ENCODE measurements at places on chromosomes 2 and 18.

DNA sequence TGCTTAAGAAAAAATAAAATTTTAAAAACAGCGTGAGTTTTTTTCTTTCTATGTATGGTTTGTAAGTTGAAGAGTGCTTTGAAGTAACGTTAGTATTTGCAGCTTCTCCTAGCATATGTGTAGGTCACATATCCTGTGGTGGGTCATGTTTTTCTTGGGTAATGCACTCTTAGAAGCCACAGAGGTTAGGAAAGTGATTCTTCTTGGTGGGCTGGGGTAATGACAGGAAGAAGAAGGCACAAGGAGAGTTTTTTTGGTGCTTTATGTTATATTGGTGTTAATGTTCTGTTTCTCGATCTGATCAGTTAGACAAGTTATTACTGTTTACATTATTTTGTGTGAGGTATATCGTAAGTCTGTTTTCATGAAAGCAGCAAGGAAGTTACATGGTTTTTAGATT lies 109.0 kb downstream of the ICA1L start:
- DNase-seq, result peak; percentile 66

DNA sequence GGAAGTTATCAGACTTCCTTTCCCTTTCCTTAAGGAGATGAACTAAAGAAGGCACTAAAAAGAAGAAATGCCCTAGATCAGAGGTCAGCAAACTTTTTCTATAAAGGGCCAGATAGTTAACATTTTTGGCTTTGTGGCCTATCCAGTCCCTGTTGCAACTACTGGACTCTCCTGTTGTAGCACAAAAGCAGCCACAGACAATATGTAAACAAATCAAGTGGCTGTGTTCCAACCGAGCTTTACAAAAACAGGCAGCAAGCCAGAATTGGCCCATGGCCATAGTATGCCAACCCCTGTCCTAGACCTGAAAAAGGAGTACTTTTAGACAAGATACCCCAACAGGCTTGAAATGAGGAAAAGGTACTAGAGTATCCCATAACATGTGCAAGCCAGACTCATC lies 10.9 kb downstream of the NHEJ1 start:
- no peak for DNase-seq

GRCh38 chr18:2857491-2858131 lies 10.8 kb downstream of the EMILIN2 start:
- DNase-seq, result peak; percentile 15

- no peak for DNase-seq
Observed at GRCh38 chr2:223102450-223102849, 50.5 kb downstream of the KCNE4 start.

DNA sequence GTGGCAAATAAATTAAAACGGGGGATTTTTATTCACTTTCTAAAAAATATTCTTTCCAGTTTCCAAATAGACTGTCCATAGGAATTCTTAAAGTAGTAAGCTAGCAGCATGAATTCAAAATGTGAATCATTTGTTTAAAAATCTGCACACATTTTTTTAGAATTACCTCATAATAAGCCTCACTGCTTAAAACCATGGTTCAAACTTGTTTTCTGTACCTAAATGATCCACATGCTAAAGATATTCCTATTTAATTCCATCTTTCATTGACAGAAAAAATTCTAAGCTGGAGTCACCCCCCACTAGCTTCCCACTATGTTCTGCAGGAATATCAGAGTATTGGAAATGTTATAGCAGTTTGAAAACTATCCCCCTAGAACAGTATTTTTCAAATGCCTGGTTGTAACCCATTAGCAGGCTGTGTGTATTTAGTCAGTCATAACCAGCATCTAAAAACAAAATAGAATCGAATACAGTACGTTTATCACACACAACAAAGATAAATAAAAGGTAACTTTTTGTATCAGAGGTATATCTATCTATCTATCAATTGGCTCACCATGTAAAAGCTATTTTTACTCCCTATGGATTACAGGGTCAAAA lies 11.2 kb upstream of the IKZF2 start:
- DNase-seq, result no peak

- DNase-seq, result peak; percentile 70
Observed at GRCh38 chr18:63439334-63439733, 17.1 kb upstream of the VPS4B start.

- no peak for DNase-seq
Observed at GRCh38 chr2:60480089-60480773, 73.2 kb downstream of the BCL11A start.

- DNase-seq, result no peak
Observed at GRCh38 chr2:112710956-112711750, 9.7 kb upstream of the NT5DC4 start.

DNA sequence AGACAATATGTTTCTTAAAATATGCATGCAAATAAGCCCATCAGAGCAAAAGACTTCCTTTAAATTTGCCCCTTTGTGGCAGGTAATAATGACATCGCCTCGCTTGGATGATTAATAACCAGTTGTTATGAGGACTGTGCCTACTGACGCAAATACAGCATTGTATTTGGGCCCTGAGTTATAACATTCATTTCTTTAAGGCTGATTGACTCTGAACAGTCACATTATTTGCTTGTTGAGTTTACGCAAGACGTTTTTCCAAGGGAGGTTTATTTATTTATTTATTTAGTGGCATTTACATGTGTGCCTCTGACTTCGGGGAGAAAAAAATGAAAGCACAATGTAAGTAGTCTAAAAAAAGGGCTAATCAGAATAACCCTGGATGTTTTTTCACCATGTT lies 88.3 kb downstream of the SLC8A1 start:
- DNase-seq, result peak; percentile 5

DNA sequence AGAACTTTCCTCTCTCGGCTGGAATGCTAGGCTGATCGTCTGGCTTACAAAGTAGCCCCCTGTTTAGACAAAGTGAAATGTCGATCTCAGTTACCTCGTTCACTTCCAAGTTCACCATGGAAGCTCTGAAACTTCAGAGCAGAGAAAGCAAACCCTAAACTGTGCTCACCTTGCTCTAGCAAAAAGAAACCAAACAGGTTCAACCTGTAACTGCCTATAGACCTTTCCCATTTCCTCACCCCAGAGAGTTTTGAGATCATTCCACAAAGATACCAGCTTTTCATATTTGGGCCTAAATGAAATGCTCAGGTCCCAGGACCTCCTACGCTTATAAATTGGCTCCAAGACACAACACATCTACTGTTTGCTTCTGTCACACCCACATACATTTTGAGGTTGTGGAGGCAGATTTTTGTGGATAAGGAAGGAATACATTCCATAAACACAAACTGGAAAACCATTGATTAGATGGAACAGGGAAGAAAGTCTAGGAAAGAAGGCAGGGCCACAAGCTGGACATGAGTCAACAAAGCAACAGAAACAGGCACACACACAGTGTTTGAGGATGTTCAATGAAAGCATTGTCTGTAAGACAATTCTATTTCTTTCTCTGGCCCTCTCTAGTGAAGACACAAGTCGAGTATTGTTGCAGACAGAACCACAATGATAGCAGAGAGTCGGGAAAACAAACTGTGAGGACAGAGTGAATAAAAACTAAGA lies 52.8 kb upstream of the TGIF1 start:
- DNase-seq, result no peak

- peak; percentile 26 for DNase-seq
Observed at GRCh38 chr2:201795607-201796477, 10.5 kb upstream of the CDK15 start.

- no peak for DNase-seq
Observed at GRCh38 chr2:155982135-155982534, 350.4 kb downstream of the NR4A2 start.

DNA sequence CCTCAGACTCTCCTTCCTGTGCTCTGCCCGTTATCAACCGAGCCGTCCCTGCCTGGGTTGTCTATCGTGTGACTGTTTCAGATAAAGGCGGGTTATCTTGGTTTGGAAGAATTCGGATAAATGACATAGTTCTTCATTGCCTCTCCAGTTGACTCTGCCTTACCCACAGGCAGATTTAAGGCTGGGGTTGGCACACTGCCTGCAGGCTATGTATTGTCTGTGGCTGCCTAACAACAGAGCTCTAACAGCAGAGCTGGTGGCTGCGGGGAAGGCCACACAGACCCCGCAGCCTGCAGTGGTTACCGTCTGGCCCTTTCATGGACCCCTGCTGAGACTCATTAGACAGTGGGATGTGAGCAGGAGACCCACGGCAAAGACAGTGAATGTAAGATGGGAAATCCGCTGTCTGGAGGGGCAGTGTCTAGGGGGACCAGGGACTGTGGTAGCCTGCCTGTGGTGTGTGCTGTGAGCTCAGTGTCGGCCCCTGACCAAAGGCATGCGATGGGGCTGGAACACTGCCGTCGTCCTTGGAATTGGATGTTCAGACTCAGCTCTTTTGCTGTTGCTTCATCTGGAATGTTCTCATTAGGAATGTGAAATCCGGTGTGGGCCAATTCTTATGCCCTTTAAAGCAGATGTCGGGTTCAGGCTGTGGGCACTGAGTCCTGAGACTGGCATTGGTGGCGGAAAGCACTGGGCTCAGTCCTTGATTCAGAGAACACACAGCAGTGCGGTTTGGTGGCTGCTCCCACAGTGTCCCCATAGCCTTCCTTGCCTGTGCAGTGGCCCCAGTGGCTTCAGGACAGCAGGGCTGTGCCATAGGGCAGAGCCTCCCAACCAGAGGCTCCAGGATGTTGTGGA lies 44.5 kb downstream of the SH3RF3 start:
- DNase-seq, result peak; percentile 65

GRCh38 chr2:230796280-230796862 lies 68.4 kb upstream of the ITM2C start:
- DNase-seq, result no peak

- no peak for DNase-seq
Observed at GRCh38 chr2:18001671-18002070, 123.2 kb downstream of the KCNS3 start.

- DNase-seq, result peak; percentile 45
Observed at GRCh38 chr18:31977270-31977872, 34.4 kb upstream of the TRAPPC8 start.

Measured in common myeloid progenitor, CD34-positive (primary cell).